ENCODE measurements at places on chromosomes 12 and 14.
A peak's percentile ranks its signal among the peaks of the same experiment; 100 is the strongest.

GRCh38 chr14:90349739-90350138 is 18.0 kb upstream of the NRDE2 start:
- DNase-seq = no peak

DNA sequence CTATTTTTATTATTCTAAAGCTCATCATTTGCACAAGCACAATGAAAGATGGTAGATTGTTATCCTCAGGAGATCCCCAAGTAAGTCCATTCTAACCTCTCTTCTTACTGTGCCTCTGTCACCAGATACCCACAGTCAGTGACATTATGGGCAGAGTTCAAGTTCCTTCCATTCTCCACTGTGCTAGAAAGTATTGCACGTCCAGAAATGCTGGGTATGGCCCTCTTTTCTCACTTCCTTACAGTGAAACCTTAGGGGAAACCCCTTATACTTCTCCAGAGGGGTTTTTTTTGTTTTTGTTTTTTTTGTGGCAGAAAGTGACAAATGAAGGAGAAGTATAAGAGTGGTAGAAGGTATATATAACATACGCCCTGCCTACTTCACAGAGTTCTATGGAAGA is 102.9 kb downstream of the DIO2 start:
- no peak for DNase-seq

DNA sequence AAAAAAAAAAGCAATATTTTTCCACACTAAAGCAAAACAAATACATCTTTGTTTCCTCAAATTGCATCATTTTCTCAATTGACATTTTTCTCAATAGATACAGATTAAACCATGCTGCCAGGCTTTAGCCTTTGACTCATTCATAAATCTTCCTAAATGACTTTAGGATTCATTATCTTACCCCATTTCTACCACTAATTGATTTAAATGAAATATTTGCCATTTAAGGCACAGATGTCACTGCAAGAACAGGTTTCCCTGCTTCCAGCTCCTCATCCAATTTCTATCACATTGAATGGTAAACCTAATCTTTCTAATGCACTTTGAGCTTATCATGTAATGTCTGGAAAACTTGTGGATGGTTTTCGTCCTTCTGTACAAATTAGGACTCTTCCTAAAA is 298.7 kb downstream of the RPL10L start:
- no peak for DNase-seq

DNA sequence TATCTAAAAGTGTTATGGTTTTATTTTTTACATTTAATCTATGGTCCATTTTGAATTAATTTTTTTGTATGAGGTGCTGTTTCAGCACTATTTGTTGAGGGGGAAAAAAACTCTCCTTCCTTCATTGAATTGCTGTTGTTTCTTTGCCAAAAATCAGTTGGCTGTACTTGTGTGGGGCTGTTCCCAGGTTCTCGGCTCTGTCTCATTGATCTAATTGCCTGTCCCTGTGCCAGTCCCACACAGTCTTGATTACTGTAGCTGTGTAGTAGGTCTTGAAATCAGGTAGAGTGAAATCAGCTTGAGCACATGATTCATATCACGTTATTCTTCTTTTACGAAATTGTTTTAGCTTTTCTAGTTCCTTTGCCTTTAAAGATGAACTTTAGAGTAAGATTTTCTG is 109.7 kb downstream of the ADGRD1 start:
- no peak for DNase-seq

DNA sequence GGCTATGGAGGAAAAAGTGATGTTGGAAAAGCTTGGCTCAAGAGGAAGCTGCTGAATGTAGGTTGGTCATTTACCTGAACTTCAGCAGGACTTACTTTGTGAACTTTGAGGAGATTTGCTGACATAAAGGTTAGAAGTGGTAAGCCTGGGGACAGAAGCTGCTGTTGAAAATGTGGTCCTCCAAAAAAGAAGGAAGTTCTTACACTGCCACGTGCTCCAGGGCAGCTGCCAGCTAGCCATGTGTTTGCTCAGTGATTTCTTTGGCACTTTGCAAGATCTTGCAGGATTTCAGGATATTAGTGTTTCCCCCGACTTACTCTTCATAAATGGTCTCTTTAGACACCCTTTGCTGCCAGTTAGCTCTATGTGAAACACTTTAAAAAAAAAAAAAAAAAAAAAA is 14.8 kb upstream of the DYRK2 start:
- DNase-seq = no peak

DNA sequence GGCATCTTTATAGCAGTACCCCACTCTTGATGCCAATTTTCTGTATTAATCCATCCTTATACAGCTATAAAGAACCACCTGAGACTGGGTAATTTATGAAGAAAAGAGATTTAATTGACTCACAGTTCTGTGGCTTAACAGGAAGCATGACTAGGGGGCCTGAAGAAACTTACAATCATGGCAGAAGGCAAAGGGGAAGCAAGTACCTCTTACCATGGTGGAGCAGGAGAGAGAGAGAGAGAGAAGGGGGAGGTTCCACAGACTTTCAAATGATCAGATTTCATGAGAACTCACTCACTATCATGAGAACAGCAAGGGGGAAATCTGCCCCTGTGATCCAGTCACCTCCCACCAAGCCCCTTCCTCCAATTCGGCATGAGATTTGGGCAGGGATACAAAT is 84.4 kb downstream of the SLC24A4 start:
- DNase-seq = no peak

- no peak for DNase-seq
Measured at GRCh38 chr14:89855961-89856656, 98.4 kb downstream of the EFCAB11 start.

GRCh38 chr12:54701940-54702592 is 53.9 kb upstream of the DCD start:
- no peak for DNase-seq

DNA sequence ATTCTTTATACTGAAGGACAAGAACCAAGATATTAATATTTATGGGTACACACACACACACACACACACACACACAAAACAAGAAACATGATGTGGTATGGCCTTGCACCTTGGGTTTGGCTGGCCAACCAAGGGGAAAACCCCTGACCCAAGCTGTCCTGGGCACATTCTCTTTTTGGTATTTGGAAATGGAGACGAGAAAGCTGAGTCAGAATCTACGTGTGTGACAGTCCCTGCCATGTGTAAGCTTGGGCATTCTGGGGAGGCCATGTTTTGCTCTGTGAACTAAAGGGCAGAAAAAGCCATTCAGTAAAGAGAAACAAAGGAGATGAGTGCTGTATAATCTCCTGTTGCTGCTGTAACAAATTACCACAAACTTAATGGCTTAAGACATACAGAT is 35.6 kb downstream of the PTGER2 start:
- DNase-seq = no peak

GRCh38 chr12:92206596-92206995 is 61.0 kb upstream of the BTG1 start:
- no peak for DNase-seq

GRCh38 chr12:75870878-75871277 is 160.7 kb downstream of the PHLDA1 start:
- DNase-seq = no peak

DNA sequence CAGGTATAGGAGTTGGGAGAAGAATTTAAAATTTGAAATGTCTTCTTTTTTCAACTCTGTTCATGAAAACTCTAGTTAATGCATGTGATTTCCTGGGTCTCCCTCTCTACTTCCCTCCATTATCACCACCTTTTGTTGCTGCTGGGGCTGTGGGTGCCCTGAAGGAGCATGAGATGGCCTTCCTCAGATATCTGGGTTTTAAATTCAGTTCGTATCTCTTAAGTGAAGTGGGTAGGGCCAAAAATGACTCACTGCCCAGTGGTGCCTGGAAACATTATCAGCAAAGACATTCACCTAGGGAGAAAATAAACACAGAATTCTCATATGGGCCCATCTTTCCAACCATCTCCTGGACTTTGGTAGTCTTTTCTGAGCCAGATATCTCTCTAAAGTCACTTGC is 234.9 kb upstream of the PLEKHG7 start:
- DNase-seq = no peak

- no peak for DNase-seq
Measured at GRCh38 chr12:116295327-116296263, 18.1 kb upstream of the MED13L start.

GRCh38 chr12:8036346-8036745 is 3.8 kb downstream of the FOXJ2 start:
- no peak for DNase-seq

DNA sequence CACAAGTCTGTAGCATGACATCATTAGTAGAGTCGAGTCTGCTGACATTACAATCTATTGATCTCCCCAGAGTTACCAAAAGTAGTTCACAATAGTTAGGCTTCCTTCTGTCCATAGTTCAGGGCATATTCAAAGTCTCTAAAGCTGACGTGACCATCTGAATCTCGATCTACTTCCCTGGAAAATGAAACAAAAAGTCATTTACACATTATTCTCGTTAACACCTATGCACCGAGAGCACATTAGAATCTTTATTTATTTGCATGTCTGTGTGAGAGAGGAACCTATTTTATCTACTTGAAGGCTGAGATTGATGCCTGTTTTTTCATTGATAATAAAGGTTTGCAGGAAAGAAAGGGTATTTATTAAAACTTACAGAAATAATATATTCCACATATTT is 157.4 kb downstream of the EFCAB11 start:
- DNase-seq = no peak

GRCh38 chr12:22410486-22410885 is 76.0 kb upstream of the ST8SIA1 start:
- DNase-seq = no peak

DNA sequence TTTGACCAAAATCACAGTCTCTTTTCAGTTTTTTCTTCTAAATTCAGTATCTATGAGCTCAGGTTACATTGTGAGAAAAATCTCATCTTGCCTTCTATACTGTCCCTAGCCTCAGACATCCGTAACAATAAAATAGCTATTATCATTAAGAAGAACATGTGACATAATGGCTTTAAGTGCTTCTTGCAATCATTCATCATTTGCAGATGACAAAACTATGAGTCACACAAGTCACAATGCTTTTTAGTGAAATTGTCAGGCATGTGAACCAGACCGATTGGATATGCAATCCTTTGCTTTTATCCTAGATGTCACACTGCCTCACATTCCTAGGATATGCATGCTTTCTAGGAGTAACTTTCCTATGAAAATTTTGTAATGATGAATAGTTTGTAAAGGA is 313.1 kb downstream of the SLC6A15 start:
- DNase-seq = no peak

DNA sequence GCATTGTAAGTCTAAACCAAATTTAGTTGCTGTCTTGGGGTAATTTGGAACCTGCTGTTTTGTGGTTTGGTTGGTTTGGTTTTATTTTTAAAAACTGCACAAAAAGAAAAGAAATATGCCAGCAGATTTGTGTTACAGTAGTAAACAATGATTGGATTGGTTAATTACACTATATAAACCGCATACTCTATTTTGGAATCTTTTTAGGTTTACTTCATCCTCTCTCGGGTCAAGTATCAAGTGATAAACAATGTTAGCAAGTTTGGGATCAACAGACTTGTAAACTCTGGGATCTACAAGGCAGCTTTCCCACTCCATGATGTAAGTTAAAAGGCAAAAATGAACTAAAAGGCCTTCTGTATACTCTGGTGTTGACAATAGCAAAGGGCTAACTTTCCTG is 132.4 kb downstream of the ANO6 start:
- no peak for DNase-seq

GRCh38 chr14:58275527-58276190 is 22.7 kb upstream of the ARID4A start:
- no peak for DNase-seq

- DNase-seq = peak; percentile 90
Measured at GRCh38 chr12:57904848-57905811, 36.2 kb upstream of the ATP23 start.

DNA sequence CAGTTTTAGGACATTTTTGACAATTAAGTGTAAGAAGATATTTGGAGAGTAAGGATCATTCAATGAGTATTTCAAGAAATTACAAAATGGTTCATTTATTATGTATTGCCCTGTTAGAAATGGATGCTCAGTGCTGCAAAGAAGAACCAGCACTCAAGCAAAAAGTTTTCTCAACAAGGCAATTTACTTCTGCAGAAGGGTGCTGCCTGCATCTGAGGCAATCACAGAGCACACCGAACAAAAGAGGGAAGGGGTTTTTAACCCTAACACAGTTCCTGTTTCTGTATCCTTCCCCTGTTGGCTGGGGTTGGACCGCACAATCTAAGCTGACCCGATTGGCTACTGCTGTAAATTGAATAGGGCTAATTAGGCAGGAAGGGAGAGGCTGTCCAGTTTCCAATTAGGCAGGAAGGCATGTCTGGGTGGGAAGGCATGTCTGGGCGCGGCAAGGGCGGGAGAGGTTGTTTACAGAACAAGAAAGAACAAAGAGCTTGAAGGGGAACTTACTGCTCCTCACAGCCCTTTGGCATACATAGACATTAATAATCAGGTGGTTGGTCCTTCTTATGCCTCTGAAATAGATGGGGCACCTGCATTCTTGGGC is 41.4 kb downstream of the SPTSSA start:
- no peak for DNase-seq

- no peak for DNase-seq
Measured at GRCh38 chr12:66235626-66236281, 46.7 kb downstream of the IRAK3 start.

All from neural crest cell (in vitro differentiated cells).